ENCODE measurements at places on chromosomes 12 and 14.
A peak's percentile ranks its signal among the peaks of the same experiment; 100 is the strongest.

DNA sequence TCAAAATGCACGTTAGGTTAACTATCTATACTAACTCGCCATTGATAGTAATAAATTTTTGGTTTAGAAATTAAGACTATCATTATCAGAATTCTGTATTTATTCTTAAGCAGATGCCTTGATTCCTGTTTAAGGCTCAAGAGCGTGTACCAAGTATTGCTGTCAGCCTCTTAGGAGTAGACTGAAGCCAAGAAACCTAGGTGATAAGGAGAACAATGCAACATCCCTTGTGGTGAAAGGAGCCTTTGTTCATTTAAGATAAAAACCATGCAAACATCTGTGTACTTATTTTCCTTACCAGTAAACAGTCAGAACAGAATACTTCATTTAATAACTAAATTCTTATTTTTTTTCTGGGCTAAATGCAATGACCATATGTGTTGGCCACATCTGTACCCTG lies 109.4 kb upstream of the NOVA1 start:
- DNase-seq = no peak

- no peak for DNase-seq
These were observed 59.8 kb upstream of the TBPL2 start for GRCh38 chr14:55500219-55500701.

DNA sequence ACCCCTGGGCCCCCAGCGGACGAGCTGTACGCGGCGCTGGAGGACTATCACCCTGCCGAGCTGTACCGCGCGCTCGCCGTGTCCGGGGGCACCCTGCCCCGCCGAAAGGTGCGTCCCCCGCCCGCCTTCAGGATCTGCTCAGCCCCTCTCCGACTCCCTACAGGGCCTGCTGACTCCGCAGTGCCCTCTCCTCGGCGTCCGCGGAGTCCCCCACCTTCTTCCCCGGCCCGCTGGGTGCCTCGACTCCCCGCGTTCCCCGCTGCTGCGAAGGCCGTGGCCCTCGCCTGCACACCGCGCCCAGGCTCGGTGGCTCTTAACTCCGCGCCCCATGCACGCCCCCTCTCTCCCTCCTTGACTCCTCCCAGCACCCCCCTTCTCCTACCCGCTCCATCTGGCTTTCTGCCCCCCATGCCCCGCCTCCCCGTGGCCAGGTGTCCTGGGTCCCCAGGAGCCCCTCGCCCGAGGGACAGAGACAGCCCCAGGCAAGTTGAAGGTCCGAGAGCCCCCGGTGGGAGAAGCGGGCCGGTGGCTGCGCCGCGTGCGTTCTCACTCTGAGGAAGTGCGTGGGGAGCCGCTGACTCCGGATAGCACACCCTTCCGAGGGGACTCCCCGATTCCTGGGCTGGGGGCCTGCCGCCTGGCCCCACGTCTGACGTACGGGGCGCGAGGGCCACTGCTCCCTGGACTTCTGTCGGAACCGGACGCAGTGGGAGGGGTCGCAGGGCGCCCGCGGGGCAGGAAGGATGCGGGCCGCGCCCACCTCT lies 594 bp downstream of the TAMALIN start:
- no peak for DNase-seq

DNA sequence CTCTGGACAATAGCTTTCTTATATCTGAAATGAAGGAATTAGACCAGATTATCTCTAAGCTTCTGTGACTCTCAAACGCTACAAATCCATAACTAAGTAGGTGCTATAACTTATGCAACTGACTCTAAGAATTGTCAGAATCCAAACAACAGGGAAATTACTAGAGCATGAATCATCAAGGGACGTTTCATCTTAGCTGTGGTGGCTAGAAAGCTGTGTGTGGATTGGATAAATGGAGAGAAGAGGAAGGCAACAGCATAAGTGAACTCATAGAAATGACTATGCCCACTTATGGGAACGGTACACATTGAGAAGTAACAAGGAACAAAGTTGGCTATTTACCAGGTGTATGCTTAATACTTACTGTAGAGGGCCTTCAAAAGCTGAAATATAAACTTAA lies 96.0 kb upstream of the NEDD1 start:
- DNase-seq = no peak

DNA sequence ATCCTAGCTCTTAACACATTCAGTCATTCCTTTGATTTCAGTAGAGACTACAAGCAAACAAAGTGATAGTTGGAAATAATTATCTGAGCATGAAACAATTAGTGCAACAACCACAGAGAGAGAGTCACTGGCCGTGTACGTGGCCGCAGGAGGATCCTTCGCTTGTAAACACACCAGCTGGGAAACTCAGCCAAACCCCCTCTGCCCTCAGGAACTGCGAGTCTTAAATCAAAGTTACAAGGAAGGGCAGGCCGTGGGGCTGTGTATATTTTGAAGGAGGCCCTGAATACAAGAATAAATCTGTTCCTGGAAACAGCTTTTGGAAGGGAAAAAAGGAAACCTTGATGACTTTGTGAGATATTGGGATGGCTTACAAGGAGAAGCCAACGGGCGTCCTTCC lies 164.5 kb downstream of the ANO2 start:
- DNase-seq = no peak

- no peak for DNase-seq
These were observed 1.6 kb downstream of the CACNA1C start for GRCh38 chr12:2054091-2055018.

GRCh38 chr12:20395791-20396550 lies 27.6 kb downstream of the PDE3A start:
- no peak for DNase-seq

GRCh38 chr14:101947904-101948665 lies 16.3 kb upstream of the DYNC1H1 start:
- peak; percentile 99 for DNase-seq

- no peak for DNase-seq
These were observed 133.7 kb downstream of the PRIMA1 start for GRCh38 chr14:93654599-93654998.

GRCh38 chr14:84273181-84273580 lies 1256.8 kb upstream of the FLRT2 start:
- DNase-seq = no peak

DNA sequence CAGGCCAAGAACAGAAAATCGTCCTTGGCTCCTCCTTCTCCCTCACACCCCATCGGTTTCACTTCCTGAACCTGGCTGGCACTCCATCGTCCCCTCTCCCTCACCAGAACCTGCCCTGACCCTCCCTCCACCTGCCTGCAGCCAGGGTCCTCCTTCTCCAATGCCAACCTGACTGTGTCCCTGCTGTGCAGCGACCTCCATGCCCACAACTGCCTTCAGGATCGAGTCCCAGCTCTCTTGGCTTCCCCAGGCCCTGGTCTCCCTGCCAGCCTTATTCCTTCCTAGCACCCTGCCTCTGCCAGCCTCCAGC lies 19.8 kb downstream of the HVCN1 start:
- no peak for DNase-seq

DNA sequence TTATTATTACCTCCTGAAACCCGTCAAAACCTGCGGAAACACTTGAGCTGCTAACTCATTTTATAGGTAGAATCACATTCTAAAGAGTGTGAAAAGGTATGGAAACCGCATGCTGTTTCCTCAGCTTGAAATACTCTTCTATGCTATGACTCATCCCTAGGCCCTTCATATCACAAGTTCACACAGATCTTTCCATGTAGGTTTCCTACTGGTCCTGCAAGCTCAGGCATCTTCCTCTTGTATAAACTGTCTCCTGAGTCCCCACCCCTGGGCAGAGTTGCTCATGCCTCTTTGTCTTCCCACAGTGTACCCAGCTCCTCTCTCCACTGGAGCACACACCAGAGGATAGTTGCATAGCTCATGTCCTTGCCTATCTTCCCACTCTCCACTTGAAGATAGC lies 84.7 kb downstream of the CMAS start:
- no peak for DNase-seq

GRCh38 chr12:56487448-56488040 lies 417 bp downstream of the GLS2 start:
- no peak for DNase-seq

- no peak for DNase-seq
These were observed 41.0 kb downstream of the BDKRB1 start for GRCh38 chr14:96297000-96297399.

DNA sequence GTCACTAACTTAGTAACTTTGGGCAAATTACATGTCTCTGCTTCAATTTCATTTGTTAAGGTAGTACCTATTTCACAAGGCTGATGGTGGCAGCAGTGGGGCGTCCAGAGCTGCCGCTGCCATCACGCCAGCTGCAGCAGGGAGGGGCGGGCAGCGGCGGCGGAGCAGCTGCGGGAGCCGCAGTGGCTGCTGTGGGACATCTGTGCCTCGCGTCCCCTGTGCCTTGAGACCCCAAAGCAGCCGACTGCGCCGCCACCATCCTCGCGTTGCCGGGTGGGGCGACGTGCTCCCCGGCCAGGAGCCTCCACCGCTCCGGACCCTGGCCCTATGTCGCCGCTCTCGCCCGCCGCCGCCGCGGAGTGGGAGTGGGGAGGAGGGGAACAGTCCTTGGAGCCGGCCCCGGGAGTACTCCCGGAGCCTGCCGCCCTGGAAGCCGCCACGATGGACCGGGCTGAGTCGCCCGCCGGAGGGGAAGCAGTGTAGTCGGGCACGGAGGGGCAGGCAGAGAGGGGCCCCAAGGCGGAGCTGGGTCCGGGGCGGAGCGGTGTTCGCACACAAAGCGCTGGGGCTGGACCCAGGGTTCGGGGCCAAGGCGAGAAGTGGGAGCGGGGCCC lies 51.4 kb downstream of the A2M start:
- peak; percentile 41 for DNase-seq

GRCh38 chr12:18932211-18932610 lies 194.3 kb downstream of the CAPZA3 start:
- DNase-seq = no peak

DNA sequence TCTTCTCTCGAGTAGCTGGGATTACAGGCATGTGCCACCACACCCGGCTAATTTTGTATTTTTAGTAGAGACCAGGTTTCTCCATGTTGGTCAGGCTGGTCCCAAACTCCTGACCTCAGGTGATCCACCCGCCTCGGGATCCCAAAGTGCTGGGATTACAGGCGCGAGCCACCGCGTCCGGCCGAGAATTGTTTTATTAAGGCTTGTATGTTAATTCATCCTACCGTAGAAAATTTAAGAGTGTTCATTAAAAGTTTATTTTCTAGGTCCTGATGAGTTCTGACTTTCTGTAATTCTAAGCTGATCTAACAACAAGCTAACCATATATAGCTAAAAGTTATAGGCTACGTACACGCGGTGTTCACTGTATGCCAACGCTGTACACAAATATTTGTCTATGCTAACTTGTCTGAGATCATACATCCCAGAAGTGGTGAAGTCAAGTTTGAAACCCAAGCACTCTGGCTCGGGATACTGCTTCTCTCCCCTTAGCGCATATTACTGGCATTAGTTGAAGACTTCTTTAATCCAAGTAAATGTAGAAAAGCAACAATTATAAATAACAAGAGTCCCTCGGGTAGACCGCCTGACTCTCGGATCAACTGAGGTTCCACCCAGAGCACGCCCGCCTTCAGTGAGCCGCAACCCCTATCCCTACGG lies 570 bp upstream of the MRPS35 start:
- DNase-seq = no peak

- no peak for DNase-seq
These were observed 90.0 kb downstream of the NINJ2 start for GRCh38 chr12:573232-573631.

- no peak for DNase-seq
These were observed 101.2 kb upstream of the STXBP6 start for GRCh38 chr14:25150934-25151790.

DNA sequence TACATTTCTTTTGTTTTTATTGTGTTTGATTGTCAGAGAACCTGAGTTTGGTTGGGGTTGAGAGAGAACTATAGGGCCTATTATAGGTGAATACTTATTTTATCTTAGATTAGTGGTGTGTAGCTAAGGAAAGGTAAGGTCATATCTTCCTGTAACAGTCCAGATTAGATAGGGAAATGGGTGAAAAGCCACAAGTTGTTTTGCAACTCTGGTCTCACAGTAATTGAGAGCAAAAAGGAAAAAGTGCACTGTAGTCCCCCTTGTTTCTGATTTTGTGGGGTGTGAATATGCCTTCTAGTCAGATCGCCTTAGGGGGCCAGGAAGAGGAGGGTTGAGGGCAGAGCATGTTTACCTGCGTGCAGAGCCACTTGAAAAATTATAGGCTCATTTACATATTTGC lies 8.9 kb downstream of the MSRB3 start:
- no peak for DNase-seq

DNA sequence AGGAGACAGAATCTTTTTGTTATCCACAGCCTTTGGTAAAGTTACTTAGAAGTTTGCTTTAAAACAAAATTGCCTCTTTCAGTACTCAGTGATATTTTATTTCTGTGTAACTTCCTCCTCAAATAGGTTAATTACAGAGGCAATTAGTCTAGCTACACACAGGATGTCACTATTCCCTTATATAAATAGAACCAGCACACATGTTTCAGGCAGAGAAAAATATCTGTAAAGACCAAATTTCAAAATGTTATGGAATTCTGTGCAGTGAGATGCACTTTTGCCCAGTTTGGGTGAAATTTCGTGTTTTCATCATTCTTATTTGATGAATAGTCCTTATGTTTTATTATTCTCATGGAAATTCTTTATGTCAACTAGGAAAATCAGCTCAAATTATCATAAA lies 410.6 kb upstream of the SOX5 start:
- no peak for DNase-seq

DNA sequence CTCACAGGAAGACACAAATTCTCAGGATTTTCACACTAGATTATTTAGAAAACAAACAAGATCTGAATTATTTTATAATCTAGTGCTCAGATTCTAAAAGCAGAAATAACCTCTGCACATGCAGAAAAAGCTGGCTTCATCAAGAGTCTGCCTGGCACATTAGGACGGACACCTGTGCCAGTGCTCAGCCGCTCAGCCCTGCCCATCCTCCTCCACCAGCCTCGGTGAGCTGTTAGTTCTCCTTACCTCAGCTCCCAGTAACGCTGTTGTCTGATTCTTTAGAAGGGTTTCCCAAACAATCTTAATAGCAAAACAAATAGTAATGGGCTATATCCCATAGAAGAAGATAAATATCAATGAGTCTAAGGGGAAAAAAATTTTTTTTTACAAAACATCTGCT lies 27.7 kb downstream of the DUSP16 start:
- DNase-seq = no peak

DNA sequence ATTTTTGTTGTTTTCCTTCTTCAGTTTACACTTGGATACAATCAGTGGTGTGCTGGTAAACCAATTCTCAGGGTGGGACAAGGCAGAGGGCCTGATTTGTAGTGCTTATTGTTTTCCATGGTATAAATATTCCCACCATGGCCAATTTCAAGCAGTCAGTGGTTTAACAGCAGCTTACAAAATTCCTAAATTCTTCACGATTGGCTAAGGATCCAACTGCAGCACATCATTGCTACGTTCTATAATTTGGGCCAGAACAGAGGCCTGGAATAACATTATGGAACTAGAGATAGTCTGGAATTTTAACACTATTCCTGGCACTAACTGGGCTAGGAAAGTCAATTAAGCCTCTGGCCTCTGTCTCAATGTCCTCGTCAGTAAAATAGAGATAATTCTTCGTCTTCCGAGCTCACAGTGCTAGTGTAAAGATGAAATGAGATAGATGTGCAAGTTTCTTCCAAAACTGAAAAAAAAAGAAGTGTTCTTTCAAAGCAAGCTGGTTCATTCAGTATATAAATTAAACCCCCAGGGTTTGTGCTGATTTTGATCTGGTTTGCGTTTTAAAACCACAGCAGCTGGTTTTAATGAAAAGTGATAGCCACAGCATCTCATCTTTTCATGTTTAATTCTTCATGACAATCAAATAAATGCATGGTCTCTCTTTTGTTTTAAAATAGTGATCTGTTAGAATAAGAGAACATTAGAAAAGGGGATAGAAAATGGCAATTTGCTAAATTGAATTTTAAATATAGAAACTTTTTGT lies 104.1 kb downstream of the EPS8 start:
- DNase-seq = no peak

GRCh38 chr14:94977016-94977415 lies 180.3 kb downstream of the DICER1 start:
- no peak for DNase-seq

Measured in stimulated activated CD8-positive, alpha-beta memory T cell treated with anti-CD3 and anti-CD28 coated beads, Interleukin-4, amount 100 ng/mL, for 24 hours (primary cell).